ENCODE measurements at places on chromosomes 16 and 17.
A peak's percentile ranks its signal among the peaks of the same experiment; 100 is the strongest.

DNA sequence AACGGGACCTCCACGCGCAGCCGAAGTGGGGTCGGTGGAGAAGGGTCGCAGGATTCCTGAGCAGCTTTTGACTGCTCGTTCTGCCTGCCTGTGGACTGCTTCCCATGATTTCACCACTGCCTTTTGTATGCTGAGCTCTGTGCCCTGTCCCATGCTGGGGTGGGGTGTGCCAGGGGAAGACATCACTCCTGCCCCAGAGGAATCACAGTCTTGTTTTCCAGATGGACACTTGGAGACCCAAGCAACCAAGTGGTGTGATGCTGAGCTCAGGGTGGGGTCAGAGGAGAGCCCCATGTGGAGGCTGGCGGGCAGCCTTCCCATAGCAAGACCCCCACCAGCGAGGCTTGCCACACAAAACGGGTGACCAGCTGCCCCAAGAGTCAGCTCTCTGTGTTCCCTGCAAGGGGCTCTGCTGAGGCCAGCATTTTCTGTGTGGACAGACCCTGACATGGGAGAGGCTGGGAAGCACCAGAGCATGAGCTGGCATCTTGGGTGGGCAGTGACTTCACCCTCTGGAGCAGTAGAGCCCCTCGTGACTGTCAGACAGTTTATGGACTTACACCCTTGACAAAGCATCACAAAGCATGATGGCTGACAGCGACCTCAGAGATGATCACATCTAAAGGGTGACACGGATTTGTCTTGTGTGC lies 111.9 kb downstream of the GNAO1 start:
- DNase-seq, result no peak

GRCh38 chr17:75681289-75681688 lies 14.2 kb downstream of the SAP30BP start:
- no peak for DNase-seq

GRCh38 chr16:4190712-4191333 lies 51.1 kb downstream of the SRL start:
- no peak for DNase-seq

GRCh38 chr17:13306310-13306962 lies 288.6 kb upstream of the ELAC2 start:
- DNase-seq, result peak; percentile 25

- DNase-seq, result no peak
Measured at GRCh38 chr17:48549914-48550501, 5.1 kb upstream of the HOXB2 start.

GRCh38 chr17:28612936-28613872 lies 781 bp downstream of the RSKR start:
- peak; percentile 65 for DNase-seq

DNA sequence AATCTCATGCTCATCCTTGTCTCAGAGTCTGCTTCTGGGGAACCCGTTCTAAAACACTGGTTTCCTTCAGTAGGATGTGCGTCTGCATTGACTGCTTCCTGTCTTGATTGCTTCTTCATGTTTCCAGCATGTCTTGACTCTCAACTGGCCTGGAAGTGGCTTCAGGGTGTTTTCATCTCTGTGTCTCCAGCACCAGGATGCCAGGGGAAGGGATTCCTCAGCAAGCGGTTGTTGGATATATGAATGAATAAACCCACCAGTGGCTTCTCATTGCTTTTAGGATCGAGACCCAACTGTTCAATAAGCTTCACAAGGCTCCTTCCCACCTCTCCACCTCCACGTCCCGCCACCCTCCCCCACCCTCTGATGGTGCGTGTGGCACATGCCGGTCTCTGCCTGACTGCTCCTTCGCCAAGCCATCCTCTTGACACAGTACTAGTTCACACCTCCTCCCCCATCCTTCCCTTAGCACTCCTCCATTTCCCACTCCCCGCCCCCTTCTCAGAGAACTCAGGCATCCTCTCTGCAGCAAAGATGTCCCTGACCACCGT lies 14.1 kb upstream of the TNS4 start:
- DNase-seq, result no peak

GRCh38 chr16:77675464-77676324 lies 46.6 kb upstream of the NUDT7 start:
- DNase-seq, result peak; percentile 91
